ENCODE measurements at places on chromosomes 6 and 20.

DNA sequence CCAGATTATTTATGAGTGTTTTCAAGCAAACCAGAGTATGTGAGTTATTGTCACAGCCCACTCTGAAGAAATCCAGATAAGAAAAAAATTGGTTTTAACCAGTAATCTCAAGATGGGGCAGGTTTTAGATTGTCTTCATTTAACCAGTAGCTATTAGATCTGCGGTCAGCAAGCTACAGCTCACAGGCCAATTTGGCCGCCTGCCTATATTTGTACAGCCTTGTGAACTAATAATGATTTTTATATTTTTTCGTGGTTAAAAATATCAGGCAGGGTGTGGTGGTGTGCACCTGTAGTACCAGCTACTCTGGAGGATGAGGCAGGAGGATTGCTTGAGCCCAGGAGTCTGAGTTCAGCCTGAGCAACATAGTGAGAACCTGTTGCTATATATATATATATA, 5.0 kb downstream of the FAM209B start:
- DNase-seq: no peak

DNA sequence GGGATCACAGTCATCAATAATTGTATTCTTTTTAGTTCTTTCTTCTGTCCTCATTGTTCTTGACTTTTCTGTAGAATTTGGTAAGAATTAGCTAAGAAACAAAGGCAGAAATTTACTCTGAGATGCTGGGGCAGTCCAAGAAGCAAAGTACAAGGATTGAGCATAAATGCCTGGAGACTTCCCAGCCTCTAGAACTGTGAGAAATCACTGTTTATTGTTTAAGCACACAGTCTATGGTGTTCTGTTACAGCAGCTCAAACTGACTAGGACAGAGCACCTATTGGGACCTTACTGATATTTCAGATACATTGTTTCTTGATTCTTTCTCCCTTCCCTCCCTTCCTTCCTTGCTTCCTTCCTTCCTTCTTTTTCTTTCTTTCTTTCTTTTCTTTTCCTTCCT, 192.7 kb upstream of the SLC35B3 start:
- no peak for DNase-seq

DNA sequence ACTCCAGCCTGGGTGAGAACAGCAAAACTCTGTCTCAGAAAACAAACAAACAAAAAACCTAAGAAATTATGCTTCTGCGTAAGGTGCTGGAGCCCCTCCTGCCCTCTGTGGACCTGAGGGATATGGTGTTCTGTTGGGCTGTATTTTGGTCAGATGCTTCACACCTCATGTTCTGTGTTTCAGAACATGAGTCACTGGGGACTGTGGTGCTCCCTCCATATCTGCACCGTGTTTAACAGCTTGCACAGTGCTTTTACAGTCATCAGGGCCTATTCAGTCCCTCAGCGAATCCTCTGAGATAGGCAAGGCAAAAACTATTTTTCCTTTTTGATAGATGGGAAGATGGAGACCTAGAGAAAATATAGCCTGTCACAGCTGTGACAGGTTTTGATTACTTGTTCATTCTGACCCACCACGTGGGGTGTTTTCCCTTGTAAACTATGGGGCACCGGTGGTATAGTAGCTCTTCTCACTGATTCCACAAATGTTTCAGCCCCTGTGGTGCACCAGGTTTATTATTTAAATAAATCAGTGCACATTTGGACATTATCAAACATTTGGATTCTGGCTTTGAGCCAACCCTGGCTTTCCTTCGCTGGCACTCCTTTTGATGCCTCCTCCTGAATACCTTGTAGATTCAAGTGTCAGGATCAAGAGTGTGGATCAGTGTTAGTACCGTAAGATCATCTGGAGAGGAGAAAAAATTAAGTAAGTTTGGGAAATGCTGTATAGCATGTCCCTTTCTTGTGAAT, 9.6 kb downstream of the TTPAL start:
- DNase-seq: no peak

DNA sequence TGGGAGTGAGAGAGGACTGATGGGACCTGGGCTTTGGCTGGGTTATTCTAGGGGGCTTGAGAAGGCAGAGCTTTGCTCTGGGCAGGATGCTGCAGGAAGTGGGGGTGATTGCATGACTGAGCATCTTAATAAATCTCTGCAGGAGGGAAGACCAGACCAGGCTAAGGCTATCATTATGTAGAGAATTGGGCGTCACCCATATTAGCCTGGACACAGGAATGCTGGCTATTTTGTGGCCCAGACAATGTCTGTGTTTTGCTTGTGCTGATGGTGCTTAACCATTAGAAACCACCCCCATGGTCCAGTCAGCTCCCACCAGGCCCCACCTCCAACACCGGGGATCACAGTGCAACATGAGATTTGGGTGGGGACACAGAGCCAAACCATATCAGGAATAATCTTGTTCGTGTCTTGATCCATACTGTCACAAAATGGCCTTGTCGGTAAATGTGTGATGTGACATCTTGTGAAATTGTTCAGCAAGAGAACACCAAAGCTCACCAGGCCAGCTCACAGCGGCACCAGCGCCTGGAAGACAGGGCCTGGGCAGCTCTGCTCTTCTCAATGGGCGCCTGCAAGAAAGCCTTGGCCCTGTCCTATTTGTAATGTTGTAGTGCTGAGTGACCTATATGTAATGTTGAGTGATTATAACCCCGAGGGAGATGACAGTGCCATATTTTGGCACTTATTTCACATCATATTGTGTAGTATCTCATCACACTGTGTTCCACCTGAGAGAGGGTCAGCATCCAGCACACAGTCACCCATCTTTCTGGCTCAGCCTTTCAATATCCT, 211.8 kb downstream of the QKI start:
- DNase-seq: no peak

- no peak for DNase-seq
Observed at GRCh38 chr6:15768999-15769398, 106.2 kb upstream of the DTNBP1 start.

GRCh38 chr6:44735630-44735963, 348.1 kb downstream of the CDC5L start:
- no peak for DNase-seq

DNA sequence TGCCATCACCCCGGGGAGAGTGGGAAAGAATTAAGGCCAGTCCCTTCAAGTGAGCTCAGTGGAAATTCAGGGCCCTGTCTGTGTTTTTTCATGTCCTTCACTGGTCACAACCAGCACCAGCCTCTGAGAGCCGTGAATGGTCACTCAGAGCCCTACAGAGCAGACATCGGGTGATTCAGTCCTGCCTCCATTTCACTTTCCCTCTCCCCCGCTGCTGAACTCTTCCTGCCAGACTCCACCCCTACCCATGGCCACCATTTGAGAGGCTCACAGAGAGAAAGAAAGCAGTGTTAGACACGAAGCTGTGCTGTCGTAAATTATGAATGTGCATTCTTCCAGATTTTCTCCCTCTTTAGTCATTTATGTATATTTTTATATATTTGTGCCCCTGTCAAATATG, 5.4 kb downstream of the R3HDML start:
- DNase-seq: no peak

- no peak for DNase-seq
Observed at GRCh38 chr6:11772109-11772825, 6.3 kb downstream of the ADTRP start.

- DNase-seq: no peak
Observed at GRCh38 chr6:39608652-39609345, 116.4 kb downstream of the KIF6 start.

DNA sequence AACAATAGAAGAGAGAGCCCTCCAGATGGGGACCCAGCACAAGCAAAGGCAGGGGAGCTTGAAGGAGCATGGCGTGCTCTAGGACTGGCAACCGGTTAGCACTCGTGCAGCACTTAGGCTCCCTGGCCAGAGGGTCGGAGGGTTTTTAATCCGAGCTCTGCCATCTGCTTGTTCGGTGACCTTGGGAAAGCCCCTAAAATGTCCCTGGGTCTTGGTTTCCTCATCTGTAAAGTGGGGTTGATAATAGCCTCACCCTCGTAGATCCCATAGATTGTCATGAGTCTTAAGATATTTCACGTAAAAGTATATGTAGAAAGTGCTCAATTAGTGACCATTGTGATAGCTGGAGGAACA, 16.6 kb upstream of the HCK start:
- no peak for DNase-seq

GRCh38 chr6:153167061-153167891, 36.2 kb upstream of the RGS17 start:
- peak; percentile 26 for DNase-seq

DNA sequence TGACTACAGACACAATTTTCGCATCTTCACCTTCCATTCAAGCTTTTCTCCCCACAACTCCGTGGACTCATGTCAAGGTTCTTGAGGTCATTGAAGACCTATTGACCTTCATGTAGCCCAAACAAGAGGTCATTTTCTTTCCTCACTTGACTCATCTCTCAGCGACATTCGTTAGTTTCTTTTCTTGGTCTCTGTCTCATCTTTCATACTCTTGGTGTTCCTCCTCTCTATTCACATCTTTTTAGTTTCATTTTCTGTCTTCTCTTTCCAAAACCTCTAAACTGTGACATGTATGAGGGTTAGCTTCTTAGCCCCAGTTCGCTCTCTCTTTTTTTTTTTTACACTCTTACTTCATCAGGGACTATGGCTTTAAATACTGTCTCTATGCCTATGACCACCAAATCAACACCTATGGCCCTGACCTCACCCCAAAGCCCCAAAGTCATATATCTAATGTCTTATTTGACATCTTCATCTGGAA, 128.6 kb upstream of the BACH2 start:
- no peak for DNase-seq

GRCh38 chr6:143183666-143184065, 123.0 kb downstream of the AIG1 start:
- DNase-seq: no peak

- no peak for DNase-seq
Observed at GRCh38 chr20:43925215-43925614, 10.6 kb downstream of the TOX2 start.

GRCh38 chr6:162053084-162053483, 674.5 kb downstream of the PRKN start:
- no peak for DNase-seq

DNA sequence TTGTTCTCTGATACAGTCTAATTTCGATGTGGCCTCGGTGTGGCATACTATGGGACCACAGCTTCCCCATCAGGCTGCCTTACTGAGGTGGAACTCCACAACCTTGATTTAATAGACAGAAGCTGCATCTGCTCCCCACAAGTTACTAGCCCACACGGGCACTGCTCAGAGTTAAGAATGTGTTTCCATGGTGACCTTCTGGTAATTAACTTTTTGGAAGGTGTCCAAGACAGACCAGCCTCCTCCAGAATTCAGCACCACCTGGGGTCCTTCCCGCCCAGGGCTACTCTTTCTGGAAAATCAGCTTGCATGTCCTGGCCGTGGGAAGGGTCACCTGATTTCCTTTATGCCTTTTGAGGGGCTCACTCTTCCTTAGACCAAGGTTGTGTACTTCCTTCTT, 48.7 kb upstream of the CDH4 start:
- DNase-seq: no peak

DNA sequence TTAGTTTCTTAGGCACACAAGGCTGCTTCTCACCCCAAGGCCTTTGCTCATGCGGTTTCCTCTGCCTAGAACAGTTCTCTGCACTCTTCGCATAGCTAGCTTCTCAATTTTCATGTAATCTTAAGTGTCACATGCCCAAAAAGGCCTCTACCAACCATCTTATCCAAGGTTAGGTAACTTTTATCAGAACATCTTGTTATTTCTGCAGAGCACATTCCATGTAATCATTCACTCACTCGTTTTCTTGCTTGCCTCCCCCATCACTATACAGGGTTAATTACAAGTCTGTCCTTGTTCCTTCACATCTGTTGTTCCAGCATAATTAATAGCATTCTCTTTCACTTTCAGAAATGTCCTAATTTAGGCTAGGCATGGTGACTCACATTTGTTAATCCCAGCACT, 53.8 kb downstream of the NCOA6 start:
- no peak for DNase-seq

DNA sequence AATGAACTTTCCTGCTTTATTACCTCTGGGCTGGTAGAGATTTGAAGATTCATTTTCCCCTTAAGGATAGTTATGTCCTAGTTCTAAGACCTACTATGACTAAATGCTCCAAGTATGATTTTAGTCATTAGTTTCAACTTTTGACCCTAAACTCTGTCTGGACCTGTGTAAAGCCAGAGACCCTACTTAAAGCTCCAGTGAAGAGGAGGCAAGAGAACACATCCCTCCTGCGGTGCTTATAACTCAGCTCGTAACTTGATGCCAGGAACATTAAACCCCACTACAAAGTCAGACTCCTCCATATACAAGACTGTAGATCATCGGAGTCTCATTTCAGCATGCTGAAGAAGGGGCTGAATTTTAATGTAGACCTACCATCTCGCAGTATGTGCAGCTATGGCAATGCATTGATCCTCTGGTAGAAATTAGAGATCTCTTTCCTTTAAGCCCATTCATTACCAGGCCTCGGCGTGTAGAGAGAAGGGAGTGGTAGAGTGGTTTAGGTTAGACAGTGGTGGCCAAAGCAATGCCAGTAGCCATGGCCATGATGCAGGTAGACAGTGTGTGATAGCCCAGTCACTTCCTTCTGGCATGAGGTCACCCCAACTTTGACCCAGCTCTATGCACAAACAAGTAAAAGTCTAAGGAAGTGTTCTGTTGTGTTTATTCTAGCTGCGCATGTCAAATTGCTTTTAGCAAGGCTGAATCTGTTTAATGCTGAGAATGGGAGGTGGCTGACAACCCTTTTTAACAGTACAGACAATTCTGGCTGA, 34.8 kb upstream of the MYB start:
- no peak for DNase-seq

GRCh38 chr20:46327557-46327956, 19.3 kb upstream of the CDH22 start:
- DNase-seq: no peak

- no peak for DNase-seq
Observed at GRCh38 chr20:12914804-12915203, 94.0 kb upstream of the SPTLC3 start.

DNA sequence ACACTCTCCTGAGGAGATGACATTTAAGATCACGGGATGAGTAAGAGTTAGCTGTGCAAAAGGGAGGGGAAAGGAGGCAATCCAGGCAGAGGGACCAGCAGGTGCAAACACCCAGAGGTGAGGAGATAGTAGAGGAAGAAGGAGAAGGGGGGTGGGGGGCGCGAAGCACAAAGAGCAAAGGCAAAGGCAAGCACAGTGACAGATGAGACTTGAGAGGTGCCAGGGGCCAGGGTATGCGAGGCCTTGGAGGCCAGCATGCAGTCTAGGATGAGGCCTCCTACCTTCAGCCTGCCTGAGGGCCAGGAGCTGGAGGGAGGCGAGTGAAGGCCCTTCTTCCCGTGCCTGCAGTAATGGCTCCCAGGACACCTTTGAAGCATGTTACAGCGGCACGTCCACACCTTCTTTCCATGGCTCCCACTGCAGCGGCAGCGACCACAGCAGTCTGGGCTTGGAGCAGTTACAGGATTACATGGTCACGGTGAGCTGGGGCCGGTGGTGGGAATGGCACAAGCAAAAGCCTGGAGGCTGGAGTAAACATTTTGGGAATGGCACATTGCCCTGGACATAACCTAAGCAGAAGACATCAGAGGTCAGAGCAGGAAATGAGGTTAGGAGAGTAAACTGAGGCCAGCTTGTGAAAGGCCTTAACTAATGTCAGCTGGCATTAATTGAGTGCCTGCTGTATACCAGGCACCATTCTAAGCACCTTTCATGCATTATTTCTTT, 18.6 kb downstream of the CCM2L start:
- DNase-seq: no peak

GRCh38 chr6:170221753-170222400, 69.0 kb downstream of the DLL1 start:
- no peak for DNase-seq
